ENCODE measurements at places on chromosomes 5 and 9. TPM values are rescaled to one million over a fixed set of nuclear protein-coding genes. Genes with fewer than 3 reads are reported as not detected.

Gene PCDHAC2
- total RNA-seq, result 0.67 TPM

Gene PCBD2
- 21.2 TPM for total RNA-seq

Gene SHC3
- 0.16 TPM for total RNA-seq

Gene FSTL4
- total RNA-seq, result not detected

- DNase-seq, result no peak
Measured at GRCh38 chr9:131731644-131732043, 8.2 kb downstream of the RAPGEF1 start.

- DNase-seq, result no peak
Measured at GRCh38 chr5:82586661-82587310, 308.6 kb upstream of the RPS23 start.

DNA sequence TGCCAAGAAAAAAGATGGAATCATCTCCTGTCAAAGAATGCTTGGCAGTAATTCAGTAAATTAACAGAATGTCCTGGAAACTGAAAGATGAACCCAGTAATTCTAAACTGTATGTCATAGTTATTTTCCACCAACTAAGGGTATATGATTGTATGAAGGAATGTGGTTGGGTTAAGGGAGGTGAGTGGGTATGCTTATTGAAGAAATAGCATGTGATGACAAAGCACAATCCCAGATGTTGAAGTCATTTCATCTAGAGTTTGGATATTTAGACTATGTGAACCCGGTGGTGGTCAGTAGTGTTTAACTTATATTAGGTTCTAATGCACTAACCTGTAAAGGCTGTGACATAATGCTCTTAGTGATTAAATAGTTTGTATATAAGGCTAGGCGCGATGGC lies 87.3 kb downstream of the CDKN2A start:
- no peak for DNase-seq

- no peak for DNase-seq
Measured at GRCh38 chr5:126969548-126969947, 60.8 kb downstream of the MARCHF3 start.

- DNase-seq, result no peak
Measured at GRCh38 chr5:56985936-56986625, 34.2 kb upstream of the MIER3 start.
